ENCODE measurements at places on chromosomes 5 and 9.

DNA sequence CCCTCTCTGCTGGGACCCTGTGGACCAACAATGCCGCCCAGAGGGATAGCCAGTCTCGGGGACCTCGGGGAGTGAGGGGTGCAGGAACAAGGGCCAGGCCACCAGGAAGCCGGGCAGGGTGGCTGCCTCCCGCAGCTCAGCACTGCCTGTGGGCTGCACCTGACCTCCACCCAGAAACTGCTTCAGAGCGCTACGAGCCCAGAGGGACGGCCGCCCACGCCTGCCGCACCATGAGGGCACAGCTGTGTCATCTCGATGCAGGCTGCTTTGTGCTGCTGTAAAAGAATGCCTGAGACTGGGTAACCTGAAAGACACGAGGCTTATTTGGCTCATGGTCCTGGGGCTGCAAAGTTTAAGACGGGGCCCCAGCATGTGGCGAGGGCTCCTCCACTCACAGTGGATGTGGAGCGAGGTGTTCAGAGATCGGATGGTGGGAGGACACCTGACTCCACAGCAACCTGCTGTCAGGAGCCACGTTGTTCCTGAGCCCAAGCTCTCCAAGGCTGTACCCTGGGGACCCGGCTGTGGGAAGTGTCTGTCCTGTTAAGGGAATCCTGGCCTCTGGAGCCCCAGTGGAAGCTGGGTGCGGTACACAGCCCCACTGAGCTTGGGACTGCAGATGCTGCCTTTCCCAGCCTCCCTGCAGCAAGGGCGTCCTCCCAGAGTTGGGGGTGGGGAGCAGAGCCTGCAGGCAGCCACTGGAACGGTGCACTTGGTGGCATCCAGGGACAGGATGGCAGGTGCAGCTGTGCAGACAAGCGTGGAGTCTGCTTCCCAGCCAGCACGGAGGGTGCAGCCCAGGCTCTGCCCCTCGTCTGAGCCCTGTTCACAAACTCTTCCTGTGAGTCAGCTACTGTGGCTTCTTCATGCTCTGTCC lies 11.8 kb upstream of the ZDHHC11 start:
- no peak for DNase-seq

GRCh38 chr9:37424686-37425297 lies 2.3 kb downstream of the GRHPR start:
- no peak for DNase-seq

- DNase-seq, result no peak
These were observed 99.7 kb upstream of the MAN2A1 start for GRCh38 chr5:109589986-109590385.

- no peak for DNase-seq
These were observed 220.1 kb upstream of the DMAC1 start for GRCh38 chr9:8019636-8020035.

Measured in activated CD8-positive, alpha-beta memory T cell treated with anti-CD3 and anti-CD28 coated beads, Interleukin-2, amount 50 U/mL, for 48 hours (primary cell).